ENCODE measurements at places on chromosomes 12 and 14.

DNA sequence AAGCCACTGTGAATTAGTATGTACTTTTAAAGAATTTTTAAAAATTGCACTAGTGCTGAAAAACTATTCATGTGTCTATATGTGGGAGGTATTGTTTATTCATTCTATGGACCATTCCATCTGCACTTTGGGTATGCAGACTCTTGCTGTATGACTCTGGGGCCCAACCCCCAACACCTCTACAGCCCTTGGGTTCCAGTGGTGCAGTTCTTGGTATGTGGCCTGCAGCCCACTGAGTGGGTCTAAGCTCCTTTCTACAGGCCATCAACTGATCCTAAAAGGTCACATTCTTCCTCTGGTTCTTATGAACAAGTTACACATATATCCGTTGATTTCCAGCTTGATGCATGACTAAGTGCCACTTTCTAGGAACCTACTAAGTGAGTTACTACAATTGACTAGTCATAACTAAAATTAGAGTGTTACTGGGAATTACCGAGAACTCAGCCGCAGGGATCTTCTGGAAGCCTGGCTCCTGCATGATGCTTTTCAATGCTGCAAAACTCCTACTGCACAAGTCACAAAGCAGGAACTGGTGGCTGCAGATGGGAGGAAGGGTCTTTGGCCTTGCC is 62.4 kb upstream of the MED13L start:
- no peak for DNase-seq

DNA sequence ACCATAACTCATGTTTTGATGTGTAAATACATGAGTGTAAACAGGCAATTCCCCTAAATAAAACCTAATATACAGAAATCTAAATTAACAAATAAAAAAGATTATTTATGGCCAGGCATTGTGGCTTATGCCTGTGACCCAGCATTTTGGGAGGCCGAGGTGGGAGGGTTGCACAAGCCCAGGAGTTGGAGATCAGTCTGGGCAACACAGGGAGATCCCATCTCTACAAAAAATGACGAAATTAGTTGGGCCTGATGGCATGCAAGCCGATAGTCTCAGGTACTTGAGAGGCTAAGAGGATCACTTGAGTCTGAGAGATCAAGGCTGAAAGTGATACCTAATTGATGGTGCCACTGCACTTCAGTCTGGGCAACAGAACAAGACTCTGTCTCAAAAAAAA is 48.7 kb downstream of the BCAT1 start:
- DNase-seq: no peak

DNA sequence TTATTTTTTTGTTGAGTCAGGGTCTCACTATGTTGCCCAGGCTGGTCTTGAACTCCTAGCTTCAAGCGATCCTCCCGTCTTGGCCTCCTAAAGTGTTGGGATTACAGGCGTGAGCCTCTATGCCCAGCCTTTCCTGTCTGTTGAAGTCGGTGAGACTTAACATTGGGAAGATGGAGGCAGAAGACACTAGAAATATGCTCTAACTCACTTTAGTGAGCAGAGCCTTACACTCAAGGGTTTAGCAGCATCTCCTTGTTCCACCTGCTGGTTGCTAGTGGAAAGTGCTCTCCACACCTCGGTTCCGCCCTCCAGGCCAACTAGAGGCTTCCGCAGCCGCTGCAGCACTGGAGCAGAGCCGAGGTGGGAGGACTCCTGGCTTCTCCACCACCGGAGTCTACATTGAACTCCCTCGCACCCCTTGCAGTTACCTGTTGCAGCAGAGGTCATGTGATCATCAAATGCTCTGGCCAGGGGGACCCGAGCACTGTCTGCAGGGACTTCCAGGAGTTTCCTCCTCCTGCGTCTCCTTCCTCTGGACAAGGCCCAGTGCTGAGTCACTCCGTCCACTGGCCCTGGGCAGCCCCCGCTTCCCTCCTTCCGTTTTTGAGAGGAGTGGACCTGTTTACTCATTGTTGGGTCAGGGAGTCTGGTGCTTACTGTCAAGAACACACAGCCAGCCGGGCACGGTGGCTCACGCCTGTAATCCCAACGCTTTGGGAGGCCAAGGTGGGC is 9.4 kb upstream of the HVCN1 start:
- peak; percentile 72 for DNase-seq

GRCh38 chr12:122021822-122022392 is at the start of gene BCL7A:
Gene BCL7A (plus strand): TSS chr12:122021884. CDS start chr12:122022092, 208 bp downstream.
- peak; percentile 48 for DNase-seq

DNA sequence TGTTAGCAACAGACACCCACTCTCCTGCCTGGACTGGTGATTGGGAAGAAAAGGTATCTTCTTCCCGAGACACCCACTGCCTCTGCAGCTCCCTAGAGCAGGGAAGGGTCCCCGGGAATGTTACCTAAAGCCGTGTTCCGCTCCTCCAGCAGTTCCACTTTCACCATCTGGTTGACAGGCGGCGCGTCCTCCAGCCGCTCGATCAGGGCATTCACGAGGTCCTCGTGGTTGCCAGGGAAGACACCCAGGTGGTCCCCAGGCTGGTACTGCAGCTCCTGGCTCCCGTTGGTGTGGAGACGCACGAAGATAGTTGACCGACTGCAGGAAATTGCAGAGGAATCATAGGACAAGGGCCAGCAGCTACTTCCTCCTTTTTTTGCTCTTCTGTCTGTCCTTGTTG is 44.2 kb upstream of the FBXO21 start:
- no peak for DNase-seq

GRCh38 chr12:19744705-19745218 is 305.5 kb downstream of the AEBP2 start:
- DNase-seq: no peak

GRCh38 chr14:72631401-72631800 is 262.5 kb downstream of the DPF3 start:
- no peak for DNase-seq

GRCh38 chr14:53460544-53460943 is 307.4 kb upstream of the DDHD1 start:
- no peak for DNase-seq

- DNase-seq: peak; percentile 55
Observed at GRCh38 chr14:100070310-100070709, 5.1 kb downstream of the EVL start.

DNA sequence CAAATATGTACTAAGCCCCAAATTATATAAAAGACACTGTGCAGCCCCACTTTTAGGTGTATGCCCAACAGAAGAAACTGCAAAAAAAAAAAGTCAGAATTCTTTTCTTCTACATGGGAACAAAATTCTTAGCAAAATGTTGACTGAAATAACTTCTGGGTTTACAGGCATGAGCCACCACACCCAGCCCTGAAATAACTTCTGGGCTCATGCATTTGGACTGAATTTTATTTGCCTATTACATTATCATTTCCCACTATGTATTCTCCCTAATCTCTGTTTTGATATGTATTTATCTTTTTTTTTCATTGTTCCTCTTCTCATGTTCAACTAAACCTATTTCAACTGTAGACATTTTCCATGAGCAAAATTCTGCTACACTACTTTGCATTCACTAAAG is 169.2 kb downstream of the GRIN2B start:
- no peak for DNase-seq

DNA sequence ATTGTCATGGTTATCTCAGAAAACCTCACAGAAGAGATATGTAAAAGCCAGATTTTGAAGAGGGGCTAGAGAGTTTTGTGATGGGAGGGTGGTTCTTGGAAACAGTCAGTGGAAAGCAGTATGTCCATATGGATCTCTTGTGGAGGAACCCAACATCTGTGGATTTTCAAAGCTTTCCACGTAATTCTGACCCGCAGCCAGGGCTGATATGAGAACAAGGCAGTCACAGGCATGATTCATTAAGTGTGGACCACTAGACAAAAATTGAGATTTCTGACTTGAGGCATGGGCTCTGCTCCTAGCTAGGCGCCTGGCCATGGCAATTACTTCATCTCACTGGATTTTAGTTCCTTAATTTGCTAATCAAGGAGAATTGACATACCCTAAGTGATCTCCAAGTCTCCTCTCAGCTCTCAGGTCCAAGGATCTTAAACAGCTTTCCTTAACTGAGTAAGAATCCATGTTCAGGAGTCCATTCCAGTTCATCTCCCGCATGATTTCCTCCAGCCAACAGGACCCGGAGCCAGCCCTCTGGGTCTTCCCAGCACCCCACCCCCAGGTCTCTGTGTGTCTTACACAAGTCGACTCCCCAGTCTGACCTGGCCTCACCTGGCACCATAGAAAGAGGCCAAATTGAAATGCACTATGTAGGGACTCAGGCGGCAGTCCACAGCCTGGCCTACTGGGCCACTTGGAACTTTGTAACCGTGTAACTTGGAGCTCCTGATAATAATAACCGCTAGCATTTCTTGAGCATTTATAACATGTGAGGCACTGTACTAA is 176.3 kb upstream of the PARP11 start:
- DNase-seq: no peak

DNA sequence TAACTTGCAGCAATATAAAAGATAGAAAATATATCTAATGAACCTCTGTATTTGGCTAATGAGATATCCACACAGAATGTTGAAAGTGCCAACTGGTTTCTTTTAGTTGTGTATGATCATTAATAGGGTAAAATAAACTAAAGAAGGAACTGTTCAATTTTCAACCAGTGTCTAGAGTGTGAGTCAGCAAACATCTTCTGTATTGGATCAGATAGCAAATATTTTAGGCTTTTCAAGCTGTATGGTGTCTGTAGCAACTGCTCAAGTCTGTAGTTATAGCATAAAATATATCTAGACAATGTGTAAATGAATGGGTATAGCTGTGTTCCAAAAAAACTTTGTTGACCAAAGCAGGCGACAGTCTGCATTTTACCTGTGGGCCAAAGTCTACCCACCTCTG is 23.5 kb upstream of the NOVA1 start:
- DNase-seq: no peak

DNA sequence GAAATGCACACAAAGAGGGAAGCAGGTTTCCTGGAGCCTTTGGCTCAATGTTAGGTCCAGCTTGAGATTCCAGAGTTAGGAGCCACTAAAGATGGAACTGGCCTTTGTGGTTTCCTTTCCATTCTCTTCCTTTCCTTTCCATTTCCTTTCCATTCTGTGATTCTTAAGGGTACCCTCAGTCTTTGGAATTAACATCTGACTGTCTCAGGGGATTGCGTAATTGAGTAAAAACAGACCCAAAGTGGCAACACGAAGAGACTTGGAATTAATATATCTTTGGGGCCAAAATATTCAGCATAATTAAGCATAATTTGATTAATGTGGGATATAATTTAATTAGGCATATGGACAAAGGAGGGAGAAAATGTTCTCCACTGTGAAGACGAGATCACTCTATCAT is 205.6 kb downstream of the CRADD start:
- DNase-seq: no peak

DNA sequence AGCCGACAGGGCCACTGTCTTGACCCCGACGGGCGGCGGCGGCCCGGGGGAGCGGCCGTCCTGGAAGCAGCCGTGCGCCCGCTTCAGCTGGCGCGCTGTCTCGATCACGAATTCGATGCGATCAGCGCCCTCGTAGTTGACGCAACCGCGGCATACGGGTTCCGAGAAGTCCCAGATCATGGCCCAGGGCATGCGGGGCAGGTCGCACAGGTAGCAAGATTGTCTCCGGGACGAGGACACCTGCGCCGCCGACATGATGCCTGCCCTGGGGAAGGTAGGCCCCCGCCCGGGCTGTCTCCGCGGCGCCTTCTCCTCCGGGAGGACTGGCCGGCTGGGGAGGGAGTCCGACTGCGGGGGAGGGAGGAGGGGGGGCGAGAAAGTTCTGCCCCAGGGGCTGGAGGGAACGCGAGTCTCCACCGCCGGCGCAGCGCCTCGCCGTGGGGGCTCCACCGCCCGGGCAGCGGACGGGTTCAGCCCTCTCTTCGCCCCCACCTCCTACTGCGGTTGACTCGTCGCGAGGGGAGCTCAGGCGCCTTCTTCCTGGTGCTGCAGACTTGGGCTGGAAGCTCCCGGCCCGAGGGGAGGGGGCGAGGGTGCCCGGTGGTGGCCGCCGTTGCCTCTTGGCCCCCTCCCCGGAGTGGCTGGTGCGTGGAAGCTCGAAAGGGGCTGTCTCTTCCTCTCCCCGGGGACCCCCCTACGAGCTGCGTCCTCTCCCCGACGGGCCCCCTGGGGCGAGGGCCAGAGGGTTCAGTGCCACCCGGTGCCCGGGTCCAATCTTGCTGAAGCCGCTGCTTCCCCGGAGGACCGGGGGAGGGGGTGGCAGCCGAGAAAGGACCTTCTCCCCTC is 747 bp downstream of the IRF2BPL start:
- DNase-seq: peak; percentile 64

GRCh38 chr14:64983439-64984310 is 3.0 kb upstream of the FNTB start:
- DNase-seq: peak; percentile 27

DNA sequence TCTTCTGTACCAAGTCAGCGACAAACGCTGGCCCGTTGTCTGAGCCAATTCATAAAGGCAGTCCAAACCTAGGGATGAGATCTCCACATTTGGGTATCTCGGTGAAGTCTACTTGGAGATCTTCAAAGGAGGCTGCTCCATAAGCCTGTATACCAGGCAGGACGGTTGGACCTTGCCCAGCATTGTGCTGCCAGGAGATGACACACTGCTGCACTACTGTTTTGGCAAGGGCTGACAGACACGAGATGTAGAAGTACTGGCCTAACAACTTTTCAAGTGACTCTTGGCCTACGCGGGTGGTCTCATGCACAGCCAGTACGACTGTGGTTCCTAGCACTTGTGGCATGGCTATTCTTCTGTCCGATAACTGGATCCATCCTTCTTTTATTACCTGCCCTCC is 135.3 kb downstream of the SLC38A6 start:
- no peak for DNase-seq

DNA sequence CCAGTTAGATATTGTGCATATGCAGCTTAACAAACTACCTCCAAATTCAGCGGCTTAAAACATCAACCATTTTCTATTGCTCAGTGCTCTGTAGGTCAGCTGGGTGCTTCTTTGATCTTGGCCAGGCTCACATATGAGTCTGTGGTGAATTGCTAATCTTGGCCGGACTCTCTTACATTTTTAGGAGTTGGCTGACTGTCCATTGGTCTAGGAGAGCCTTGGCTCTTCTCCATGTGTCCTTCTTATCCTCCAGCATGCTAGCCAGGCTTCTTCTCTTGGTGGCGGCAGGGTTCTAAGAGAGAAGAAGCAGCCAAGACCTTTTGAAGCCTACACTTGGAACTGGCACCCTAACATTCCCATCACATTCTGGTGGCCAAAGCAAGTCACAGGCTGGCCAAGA is 174.3 kb upstream of the PWP1 start:
- DNase-seq: no peak

DNA sequence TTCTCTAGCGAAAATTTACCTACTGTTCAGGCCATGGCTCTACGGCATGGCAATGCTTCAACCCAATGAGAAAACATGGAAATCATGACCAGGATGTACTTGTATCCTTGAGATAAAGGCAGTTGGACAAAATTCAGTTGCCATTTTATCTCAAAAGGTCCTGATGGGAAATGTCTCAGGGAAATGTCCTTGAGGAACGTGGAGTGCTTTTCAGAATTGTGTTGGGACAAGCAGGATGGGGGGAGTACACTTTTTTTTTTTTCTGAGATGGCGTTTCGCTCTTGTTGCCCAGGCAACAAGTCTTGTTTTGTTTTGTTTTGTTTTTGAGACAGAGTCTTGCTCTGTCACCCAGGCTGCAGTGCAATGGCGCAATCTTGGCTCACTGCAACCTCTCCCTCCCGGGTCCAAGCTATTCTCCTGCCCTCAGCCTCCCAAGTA is 86.8 kb upstream of the EIF5 start:
- DNase-seq: no peak

GRCh38 chr12:66602483-66603143 is 76.3 kb downstream of the GRIP1 start:
- no peak for DNase-seq

Data from activated CD4-positive, alpha-beta T cell treated with anti-CD3 and anti-CD28 coated beads, Interleukin-2, amount 50 U/mL, for 1 hour (primary cell).